ENCODE measurements at places on chromosomes 2 and 18.
A peak's percentile ranks its signal among the peaks of the same experiment; 100 is the strongest.

- DNase-seq: no peak
Measured at GRCh38 chr18:79204889-79205807, 136.0 kb downstream of the ATP9B start.

DNA sequence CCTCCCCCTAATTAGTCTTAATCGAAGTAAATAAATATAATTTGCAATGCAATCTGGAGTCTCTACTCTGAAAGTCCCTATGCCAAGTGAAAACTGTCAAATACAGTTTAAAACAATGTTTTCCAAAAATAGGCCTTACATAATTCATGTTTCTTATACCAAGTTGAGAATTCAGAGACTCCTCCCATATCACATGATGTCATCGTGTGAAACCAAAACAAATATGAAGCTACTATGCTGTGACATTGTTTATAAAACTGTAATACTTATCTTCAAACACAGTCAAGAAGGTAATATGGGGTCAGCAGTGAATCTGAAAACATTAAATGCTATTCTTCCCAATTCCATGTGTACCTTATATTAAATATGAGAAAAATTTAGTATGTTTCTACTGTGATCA, 940.2 kb upstream of the FANCL start:
- no peak for DNase-seq

DNA sequence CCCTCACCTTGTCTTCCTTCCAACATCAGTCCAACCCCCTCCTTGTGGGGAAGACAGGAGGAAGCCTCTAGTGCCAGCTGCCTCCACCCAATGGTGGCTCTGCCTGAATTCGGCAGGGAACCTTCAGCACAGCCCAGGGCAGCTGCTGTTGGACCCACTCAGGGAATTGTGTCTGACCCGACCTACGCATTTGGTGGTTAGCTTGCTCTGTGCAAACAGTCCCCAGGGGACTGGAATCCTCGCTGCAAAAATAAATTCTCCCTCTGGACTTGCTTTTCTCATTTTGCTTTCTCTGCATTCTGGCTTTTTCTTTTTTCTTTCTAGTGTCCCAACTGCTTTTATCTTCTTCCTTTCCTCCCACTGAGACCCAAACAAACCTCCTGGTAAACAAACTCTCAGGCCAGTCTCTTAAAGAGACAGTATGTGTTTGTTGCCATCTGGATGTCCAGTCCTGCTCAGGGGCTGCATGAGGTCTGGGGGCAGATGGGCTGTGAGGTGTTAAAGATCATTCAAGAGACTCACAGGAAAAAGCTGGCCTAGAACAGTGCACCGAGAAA, 137.7 kb upstream of the HAAO start:
- DNase-seq: no peak

GRCh38 chr2:58194458-58194857, 46.7 kb downstream of the FANCL start:
- DNase-seq: no peak

- no peak for DNase-seq
Measured at GRCh38 chr2:60412620-60413019, 140.8 kb downstream of the BCL11A start.

GRCh38 chr2:73870084-73870483, 22.7 kb upstream of the ACTG2 start:
- DNase-seq: no peak

- no peak for DNase-seq
Measured at GRCh38 chr18:14179306-14179705, 47.1 kb upstream of the ZNF519 start.

DNA sequence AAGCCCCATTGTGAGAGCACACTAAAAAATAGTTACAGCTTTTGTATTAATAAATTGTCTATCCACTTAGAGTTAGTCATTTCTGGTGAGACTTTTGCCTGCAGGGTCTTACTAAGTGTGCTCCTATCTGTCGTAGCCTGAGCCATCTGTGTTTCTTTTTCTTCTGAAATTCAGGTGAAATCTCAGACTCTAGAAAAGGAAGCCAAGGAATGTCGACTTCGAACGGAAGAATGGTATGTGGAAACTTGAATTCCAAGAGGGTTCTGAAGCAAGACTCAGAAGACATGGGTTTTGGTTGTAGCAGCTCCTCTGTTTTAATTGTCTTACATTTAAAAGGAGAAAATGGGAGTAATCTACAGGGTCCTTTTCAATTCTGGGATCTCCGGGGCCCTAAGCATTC, 70.0 kb upstream of the STON1 start:
- no peak for DNase-seq

DNA sequence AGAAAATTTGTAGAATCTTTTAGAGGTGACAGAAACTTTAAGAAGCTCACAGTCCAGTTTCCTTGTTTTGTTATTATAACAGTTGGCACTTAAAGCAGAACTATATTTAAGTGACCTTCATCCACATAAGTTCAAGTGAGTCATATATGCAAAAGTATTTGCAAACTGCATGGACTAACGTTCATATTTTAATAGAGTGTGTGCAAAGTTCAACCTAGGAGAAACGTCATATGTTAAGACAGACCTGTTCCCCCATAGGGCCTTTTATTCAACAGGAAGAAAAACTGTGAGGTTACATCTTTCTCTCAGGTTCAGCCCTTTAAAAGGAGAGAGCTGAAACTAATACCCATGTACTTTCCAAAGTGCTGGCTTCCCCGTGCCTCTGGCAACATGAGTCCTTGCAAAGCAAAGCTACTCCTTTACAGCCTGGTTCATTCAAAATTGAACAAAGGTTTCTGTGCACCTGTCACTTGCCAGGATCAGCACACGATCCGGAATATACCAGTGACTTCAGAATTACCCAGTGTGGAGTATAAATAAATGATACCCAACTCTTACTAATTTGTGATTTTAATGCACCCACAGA, 280.0 kb upstream of the RAB12 start:
- no peak for DNase-seq

- DNase-seq: no peak
Measured at GRCh38 chr18:32042337-32042736, 23.7 kb downstream of the RNF125 start.

DNA sequence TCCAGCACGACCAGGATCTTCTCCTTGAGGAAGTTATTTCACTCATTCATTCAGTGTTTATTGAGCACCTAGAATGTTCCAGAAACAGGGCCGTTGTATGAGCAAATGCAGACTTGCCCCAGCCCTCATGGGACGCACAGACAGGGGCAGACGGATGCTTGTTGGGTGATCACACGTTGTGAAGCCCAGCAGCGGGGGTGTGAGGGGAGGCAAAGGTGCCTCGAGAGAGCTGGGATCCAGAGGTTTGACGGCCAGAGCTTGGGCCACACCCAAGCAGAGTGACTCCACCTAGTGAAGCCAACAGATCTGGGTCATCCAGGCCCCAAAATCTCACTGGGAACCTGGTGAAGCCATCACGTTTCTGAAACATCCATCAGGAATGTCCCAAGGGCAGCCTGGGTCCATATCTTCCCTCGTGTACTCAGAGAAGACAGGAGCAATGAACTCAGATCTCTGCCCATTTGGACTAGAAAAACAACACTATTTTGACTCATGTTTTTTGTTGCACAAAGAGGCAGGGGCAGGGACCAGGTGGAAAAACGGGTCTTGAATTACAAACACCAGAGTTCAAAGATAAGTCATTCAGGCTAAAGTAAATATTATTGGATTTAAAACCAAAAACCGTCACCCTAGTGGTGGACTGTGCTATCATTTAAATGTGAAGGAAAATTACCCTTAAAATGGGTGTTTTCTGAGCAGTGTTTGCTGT, 54.9 kb upstream of the RBM44 start:
- no peak for DNase-seq

DNA sequence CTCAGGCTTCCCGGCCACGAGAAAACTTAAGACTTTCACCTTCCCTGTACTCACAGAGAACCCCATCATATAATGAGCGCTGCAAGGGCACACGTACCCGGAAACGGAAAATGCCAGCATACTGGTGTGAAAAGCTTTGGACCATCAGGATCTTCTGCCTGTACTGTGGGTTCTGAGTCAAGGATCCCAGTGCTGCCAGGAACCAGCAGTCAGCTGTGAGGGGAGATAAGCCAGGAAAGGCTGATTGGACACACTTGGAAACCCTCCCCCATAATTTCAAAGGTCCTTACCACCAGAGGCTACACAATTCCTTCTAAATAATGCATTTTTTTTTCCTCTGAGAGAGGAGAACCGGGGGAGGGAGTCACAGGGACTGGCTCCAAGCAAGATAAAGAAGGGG, 31.4 kb downstream of the CAPN13 start:
- no peak for DNase-seq

- DNase-seq: no peak
Measured at GRCh38 chr2:62381656-62382055, 124.3 kb downstream of the TMEM17 start.

GRCh38 chr18:37698508-37699040, 133.0 kb upstream of the CELF4 start:
- DNase-seq: no peak

DNA sequence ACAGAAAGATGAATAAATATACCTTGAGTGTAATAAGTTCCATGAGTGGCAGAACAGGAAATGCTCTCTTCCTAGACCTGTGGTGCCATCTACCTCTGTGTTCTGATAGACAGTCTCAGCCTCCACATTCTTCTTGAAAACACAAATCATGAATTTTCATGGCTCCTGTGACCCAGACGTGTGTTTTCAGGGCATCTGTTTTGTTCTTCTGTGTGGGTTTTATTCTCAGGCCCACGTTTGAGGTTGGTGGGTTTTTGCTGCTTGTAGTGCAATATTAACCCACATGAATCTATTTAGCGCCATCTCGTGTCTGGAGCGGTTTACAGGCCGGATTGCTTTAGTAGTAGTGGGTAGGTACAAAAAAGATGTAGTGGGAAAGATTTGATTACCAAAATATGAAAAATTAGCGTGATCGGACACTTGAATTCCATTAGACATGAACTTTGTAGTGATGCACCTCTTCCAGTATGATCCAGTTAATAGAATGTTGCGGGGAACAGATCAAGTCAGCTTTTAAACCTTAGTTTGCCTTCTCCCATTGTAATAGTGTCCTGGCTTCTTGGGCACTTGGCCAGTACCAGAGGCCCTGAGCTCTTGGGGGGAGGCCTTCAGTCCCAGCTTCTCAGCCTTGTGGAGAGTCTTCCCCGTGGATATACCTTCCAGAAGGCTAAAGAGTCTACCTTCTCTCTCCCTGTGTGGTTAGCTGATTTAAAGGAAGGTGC, 256.5 kb downstream of the TPGS2 start:
- DNase-seq: peak; percentile 15

DNA sequence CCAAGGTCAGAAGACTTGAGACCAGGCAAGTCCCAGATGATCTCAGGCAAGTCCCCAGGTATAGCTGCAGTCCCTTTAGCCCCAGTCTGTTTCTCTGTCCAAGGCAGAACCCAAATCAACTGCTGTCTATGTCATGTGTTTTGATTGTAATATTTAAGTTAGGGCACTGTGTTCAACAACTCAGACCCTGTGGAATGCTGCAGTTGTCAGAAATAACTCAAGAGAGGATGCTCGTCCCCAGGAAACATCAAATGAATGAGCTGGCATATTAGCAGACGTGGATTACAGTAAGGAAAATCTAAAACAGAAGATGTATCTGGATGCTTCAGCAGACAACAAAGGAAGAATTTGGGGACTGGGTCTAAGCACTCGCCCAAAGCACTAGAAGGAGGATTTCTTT, 70.1 kb downstream of the BCL11A start:
- no peak for DNase-seq

GRCh38 chr2:102155703-102156515, 13.4 kb downstream of the IL1R1 start:
- DNase-seq: no peak

DNA sequence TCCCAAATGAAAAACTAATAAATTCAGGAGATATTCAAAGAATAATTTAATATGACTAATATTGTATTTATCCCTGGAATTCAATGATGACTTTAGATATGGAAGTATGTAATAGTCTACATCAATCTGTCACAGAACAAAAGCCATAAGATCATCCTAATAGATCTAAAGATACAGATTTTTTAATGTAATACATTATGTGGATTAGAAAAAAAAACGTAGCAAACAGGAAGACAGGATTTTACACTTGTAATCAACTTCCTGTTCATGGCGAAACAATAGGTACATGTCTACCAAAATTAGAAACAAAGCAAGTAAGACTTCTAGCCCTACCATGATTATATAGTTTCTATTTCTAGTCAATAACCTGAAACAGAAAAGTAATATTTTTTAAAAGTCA, 192.2 kb downstream of the TTC32 start:
- no peak for DNase-seq

DNA sequence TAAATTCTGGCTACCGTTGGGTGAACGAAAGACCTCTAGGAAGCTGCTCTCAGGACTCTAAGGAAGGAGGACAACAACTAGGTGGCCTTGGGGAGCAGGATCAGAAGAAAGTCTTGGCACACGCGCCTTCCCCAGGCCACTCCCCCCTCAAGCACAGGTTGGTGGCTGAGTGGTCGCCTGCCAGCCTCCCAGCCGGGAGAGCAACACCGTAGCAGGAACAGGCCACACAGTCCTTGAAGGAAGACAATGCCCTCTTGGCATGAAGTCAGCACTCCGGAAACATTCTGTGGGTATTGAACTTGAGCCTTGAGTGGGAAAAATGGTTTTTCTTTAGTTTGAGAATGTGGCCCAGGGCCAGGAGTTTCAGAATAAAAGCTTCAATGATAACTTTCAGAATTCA, 87.4 kb upstream of the AGAP1 start:
- no peak for DNase-seq

- DNase-seq: no peak
Measured at GRCh38 chr2:98084151-98084868, 2.7 kb upstream of the VWA3B start.

GRCh38 chr2:154264024-154264423, 392.3 kb downstream of the GALNT13 start:
- no peak for DNase-seq

DNA sequence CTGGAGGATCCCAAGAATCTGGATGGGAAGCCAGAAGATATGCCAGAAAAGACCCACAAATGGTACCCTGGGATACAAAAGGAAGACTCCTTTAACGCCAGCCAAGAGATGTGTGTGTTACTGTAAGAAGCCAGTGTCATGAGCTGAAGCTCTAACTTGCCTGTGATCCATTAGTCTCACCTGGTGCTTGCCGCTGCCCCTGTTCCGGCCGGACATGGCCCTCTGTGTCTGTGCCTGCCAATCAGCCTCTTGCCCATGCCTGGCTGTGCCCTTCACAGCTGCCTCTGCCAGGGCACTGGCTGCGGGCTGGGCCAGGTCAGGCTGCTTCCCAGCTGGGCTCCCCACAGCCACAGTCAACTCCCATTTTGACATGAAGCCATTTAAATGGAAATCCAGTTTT, 55.4 kb downstream of the POU3F3 start:
- DNase-seq: no peak

- no peak for DNase-seq
Measured at GRCh38 chr2:208025814-208026184, 472 bp upstream of the PLEKHM3 start.

GRCh38 chr2:74070991-74071390, 76.7 kb downstream of the BOLA3 start:
- no peak for DNase-seq
